ENCODE measurements at places on chromosomes 11 and 22.
A peak's percentile ranks its signal among the peaks of the same experiment; 100 is the strongest.

DNA sequence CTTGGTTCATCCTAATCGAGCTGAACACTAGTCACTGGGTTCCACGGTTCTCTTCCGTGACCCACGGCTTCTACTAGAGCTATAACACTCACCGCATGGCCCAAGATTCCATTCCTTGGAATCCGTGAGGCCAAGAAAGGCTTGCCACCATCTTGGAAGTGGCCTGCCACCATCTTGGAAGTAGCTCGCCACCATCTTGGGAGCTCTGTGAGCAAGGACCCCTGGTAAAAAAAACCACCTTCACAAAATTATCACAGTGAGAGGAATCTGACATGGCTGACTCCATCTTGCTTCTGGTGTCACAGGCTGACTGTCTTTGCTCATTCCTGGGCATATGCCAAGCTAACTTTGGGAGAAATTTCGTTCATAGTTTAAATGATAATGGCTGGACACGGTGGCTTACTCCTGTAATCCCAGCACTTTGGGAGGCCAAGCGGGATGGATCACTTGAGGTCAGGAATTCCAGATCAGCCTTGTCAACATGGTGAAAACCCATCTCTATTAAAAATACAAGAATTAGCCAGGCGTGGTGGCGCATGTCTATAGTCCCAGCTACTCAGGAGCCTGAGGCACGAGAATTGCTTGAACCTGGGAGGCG is 18.9 kb upstream of the KCTD14 start:
- no peak for DNase-seq

DNA sequence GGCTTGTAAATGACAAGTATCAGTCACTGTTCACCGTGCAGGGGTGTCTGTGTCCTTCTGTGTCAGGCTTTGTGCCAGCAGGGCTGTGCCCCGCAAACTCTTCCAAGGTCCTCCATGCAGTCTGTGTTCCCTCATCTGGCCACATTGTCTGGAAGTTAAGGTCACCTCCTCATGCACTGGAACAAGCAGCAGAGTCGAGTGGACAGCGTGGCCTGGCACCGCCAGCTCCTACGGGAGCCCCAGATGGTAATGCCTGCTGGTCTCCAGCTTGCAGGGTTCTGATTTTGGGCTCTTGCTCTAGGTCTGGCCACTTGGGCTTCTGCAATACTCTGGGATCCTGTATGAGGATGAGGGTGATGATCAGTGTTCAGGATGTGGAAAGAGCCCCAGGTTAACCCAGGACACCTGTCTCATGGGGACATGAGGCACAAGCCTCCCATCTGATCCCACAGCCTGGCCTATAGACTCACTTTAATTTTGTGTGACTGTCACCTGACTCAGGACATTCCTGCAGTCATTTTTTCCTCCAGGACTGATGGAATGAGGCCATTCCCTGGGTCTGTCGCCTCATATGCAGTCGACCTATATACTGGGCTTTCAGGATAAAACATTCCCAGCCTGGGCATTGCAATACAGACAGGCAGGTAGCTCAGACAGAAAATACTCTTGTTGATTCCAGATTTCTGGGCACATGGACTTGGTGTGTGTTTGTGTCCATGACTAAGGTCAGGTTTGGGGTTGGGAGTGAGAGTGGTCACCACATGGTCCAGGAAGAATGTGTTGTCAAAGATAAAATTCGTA is 106.3 kb upstream of the TOP3B start:
- no peak for DNase-seq

DNA sequence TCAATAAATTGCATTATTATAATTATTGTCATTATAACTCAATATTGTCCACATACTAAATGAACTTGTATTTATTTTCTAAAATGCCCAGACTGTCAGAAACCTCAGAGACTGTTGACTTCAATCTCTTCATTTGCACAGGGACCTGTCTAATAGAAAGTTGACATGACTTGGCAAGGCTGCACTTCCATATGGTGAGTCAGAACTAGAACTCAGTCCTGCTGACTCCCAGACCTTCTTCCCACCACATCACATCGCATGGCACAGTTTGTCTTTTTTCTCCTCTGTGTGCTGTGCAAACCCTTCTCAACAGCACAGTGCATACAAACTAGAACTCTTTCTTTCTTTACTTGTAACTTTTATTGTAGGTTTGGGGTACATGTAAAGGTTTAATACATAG is 215.1 kb upstream of the BLID start:
- DNase-seq, result no peak

- no peak for DNase-seq
Observed at GRCh38 chr11:2539371-2540222, 94.8 kb downstream of the KCNQ1 start.

DNA sequence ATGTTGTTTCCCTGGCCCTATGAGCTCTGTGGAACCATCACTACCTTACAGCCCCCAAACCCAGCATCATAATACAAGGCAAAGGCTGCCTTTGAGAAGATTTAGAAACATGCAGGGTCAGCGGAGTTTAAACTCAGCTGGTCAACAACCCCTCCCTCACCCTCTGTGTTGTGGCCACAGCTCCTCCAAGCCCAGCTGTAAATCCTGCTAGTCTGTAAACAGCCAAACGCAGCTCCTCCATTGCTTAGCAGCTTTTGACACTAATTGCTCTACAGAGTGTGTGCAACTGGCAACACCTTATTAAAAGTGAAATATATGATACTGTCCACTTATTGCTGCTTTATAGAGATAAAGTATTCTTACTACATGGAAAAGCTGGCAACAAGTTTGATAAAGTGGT is 29.1 kb downstream of the OPCML start:
- no peak for DNase-seq

- no peak for DNase-seq
Observed at GRCh38 chr11:34149786-34150185, 44.4 kb downstream of the NAT10 start.

- DNase-seq, result no peak
Observed at GRCh38 chr11:134823970-134824369, 411.9 kb upstream of the B3GAT1 start.

GRCh38 chr11:8354622-8355415 is 91.1 kb upstream of the LMO1 start:
- DNase-seq, result peak; percentile 51

DNA sequence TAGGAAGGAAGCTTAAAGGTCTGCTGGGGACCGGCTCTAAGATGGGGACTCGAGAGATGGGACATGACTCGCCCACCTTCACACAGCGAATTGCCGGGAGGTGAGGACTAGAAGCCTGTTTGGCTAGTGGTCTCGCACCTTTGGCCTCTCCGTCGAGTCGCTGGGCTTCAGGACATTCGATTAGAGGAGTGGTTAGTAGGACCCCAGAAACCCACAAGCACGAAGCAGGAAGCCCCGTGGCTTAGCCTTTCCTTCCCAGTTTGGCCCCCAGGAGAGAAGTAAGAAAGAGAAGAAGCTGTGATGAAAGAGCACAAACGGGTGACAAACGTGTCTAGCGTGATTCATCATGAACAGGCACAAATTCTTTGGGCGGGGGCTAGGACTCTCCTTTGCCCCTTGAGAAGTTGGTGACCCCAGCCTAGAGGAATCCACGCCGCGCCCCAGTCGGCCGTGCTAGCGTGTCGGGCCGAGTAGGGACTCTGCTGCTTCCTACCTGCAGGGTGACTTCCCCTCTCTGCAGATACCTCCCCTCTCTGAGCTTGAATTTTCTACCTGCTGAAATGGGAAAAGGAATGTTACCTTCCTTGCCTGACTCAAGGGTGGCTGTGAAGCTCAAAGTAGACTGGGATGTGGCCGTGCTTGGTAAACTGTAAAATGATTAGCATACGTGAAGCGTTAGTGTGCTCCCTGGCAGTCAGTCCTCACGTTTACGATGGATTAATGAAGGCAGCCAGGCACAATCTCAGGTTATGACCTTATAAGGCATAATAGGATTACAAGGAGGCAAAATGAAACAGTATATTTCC is 1.1 kb upstream of the ADM start:
- peak; percentile 43 for DNase-seq

DNA sequence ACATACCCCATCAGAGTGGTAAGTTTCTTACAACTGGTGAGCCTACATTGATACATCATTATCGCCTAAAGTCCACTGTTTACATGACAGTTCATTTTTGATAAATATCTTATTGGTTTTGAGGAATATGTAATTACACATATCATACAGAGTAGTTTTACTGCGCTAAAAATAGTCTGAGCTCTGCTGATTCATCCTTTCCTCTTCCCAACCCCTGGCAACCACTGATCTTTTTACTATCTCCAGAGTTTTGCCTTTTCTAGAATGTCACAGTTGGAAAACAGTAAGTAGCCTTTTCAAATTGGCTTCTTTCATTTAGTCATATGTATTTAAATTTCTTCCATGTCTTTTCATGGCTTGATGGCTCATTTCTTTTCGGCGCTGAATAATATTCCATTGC is 112.8 kb downstream of the LARGE1 start:
- no peak for DNase-seq

Data from midbrain (tissue), 1 donor.